ENCODE measurements at places on chromosomes 3 and 15. TPM values are rescaled to one million over a fixed set of nuclear protein-coding genes. Genes with fewer than 3 reads are reported as not detected.

GRCh38 chr3:49813497-49814174, at the start of gene UBA7:
TSS of gene UBA7 (minus strand) at chr3:49813953. CDS start at chr3:49813787, 166 bp downstream.
- DNase-seq = peak; percentile 51
- H3K4me3 ChIP-seq = peak within 1 kb of the TSS; percentile 96
- peaks cover 31% of the 10 kb centered on the region for H3K4me1 ChIP-seq
- no peaks in the 10 kb centered on the region for H3K27me3 ChIP-seq
- H3K36me3 ChIP-seq = peaks cover 29% of the 10 kb centered on the region

DNA sequence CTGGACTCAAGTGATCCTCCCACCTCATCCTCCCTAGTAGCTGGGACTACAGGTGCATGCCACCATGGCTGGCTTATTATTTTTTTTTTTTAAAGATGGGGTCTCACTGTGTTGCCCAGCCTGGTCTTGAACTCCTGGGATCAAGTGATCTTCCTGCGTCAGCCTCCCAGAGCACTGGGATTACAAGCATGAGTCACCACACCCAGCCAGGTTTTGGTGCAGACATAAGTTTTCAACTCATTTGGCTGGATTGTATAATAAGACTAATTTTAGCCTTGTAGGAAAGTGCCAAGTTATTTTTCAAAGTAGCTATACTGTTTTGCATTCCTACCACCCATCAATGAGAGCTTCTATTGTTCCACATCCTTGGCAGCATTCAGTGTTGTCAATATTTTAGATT, 32.1 kb downstream of the BUB1B start:
- H3K36me3 ChIP-seq = peaks cover 77% of the 10 kb centered on the region
- H3K4me3 ChIP-seq = no peak overlapping the region
- no peak overlapping the region for H3K27ac ChIP-seq
- no peaks in the 10 kb centered on the region for H3K27me3 ChIP-seq
- no peak for DNase-seq
- peaks cover 29% of the 10 kb centered on the region for H3K4me1 ChIP-seq

- peaks cover 2% of the 10 kb centered on the region for H3K36me3 ChIP-seq
- no peak for DNase-seq
- H3K27me3 ChIP-seq = peaks cover 27% of the 10 kb centered on the region
- no peak overlapping the region for H3K27ac ChIP-seq
- H3K4me3 ChIP-seq = no peak overlapping the region
Observed at GRCh38 chr3:125957674-125958510, 11.1 kb upstream of the ROPN1B start.

DNA sequence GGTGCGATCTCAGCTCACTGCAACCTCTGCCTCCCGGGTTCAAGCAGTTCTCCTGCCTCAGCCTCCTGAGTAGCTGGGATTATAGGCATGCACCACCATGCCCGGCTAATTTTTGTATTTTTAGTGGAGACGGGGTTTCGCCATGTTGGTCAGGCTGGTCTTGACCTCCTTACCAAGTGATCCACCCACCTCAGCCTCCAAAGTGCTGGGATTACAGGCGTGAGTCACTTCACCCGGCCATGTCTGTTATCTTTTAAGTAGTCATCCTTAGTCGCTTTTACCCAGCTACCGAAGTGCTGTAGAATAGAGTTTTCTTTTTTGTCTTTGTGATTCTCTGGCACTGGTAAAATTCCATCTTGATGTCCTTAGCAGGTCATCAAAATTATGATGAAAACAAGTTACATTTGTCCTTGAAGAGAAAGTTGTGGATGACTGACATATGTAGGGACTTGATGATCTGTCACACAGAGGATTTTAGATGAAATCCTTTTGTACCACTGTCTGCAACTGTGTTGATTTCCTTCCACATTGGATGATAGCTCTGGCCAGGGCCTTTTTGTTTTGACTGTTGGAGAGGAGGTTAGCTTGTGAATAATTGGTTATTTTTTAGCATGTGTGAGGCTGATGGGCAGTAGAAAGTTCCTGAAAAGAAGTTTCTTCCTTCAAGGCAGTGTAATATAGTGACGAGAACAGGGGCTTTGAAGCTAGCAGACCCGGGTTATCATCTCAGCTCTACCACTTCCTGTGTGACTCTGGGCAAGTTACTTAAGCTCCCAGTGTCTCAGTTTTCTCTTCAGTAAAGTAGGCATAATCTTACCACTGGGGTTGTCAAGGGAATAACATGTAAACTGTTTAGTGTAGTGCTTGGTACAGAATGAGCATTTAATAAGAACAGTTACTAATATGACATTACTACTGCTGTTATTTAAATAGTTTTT, 18.8 kb downstream of the ATG7 start:
- peak overlapping the region; percentile 88 for H3K27ac ChIP-seq
- H3K27me3 ChIP-seq = no peaks in the 10 kb centered on the region
- peak; percentile 36 for DNase-seq
- H3K4me1 ChIP-seq = peaks cover 55% of the 10 kb centered on the region
- peaks cover 37% of the 10 kb centered on the region for H3K36me3 ChIP-seq

DNA sequence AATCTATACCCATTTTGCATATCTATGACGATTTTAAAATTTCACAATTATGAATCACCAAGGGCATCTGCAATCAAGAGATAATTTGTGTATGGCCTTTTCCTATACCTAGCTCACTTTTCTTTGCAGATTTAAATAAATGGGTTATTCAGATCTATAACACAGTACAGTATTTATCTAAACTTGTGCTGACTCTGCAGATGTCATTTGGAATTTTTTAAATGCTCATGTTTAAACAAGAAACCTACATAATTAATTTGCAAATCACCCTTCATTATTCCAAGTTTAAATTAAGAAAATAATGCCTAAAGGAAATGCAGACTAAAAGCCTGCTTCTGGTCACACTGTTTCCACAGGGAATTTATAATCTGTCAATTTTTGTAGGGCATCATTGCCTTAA, 284.2 kb downstream of the SI start:
- H3K4me3 ChIP-seq = no peak overlapping the region
- no peaks in the 10 kb centered on the region for H3K36me3 ChIP-seq
- no peak overlapping the region for H3K27ac ChIP-seq
- no peaks in the 10 kb centered on the region for H3K4me1 ChIP-seq
- no peaks in the 10 kb centered on the region for H3K27me3 ChIP-seq
- no peak for DNase-seq

DNA sequence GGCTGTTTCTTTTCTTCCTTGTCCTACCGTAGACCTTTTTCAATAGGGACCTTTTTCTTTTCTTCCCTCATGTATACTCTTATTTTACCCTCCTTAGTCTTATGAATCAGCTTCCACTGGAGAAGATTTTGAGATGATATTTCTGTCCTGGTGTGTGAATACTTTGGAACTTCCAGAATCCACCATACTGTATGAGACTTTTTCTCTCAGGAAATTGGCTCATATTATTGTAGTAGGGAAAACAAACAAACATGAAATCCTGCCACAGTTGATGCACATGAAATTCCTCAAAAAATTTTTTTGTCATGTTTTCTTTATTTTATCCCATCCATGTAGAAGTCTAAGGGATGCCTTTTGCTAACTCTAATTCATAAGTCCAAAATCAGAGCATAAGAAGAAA, 289.3 kb upstream of the PLSCR5 start:
- H3K27me3 ChIP-seq = no peaks in the 10 kb centered on the region
- no peak overlapping the region for H3K27ac ChIP-seq
- H3K36me3 ChIP-seq = no peaks in the 10 kb centered on the region
- no peaks in the 10 kb centered on the region for H3K4me1 ChIP-seq
- H3K4me3 ChIP-seq = no peak overlapping the region

DNA sequence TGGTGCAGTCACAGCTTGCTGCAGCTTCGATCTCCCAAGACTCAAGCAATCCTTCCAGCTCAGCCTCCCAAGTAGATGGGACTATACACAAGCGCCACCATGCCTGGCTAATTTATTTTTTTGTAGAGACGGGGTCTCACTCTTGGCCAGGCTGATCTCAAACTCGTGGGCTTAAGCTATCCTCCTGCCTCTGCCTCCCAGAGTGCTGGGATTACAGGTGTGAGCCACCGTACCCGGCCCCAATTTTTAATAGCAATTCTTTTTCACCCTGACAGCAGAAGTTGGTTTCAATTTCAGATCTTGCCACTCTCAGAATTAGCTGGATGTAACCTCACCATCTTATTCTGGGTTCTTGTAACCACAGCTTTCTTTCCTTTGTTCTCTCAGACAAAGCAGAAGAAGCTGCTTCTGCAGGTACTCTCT, 64.8 kb downstream of the TRIM71 start:
- peaks cover 41% of the 10 kb centered on the region for H3K27me3 ChIP-seq
- no peaks in the 10 kb centered on the region for H3K36me3 ChIP-seq
- H3K4me1 ChIP-seq = peaks cover 23% of the 10 kb centered on the region
- H3K27ac ChIP-seq = no peak overlapping the region
- DNase-seq = peak; percentile 19

- H3K27ac ChIP-seq = no peak overlapping the region
- H3K4me3 ChIP-seq = no peak overlapping the region
Observed at GRCh38 chr3:39013289-39013688, 38.5 kb downstream of the SCN11A start.

DNA sequence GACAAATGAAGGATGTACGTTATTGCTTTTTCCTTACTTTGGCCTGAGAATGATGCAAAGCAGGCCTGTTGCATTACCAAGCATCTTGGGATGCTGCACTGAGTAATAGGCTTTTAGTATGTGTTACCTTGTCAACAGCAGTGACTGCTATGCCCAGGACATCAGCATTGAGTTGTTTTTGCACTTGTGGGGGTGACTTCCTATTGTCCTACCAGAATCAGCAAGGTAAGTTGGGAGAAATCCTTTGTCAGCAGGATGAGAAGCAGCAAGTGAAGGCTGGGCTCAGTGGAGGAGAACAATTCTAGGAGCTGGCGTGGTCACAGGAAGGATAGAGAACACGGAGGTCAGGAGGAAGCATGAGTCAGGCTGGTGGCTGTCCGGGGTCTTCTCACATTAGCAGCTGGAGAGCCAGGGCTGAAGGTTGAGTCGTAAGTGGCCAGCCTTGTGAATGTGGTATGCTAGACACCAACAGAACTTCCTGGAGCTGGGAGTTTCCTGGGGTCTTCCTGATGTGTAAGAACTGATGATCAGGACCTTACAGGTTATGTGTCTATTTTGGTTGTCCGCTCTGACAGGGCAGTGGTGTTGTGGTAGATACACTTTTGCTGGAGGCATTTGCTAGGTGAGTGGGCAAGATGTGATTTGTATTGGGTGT, 142.7 kb downstream of the FNDC3B start:
- peaks cover 6% of the 10 kb centered on the region for H3K36me3 ChIP-seq
- H3K4me1 ChIP-seq = peaks cover 23% of the 10 kb centered on the region
- no peak overlapping the region for H3K4me3 ChIP-seq
- H3K27ac ChIP-seq = no peak overlapping the region

The CSTA gene
- total RNA-seq = not detected

The AQP9 gene
- total RNA-seq = not detected

The STXBP5L gene
- total RNA-seq = not detected

The ADAMTS17 gene
- 0.68 TPM for total RNA-seq

The PROS1 gene
- total RNA-seq = 0.50 TPM

All from activated CD4-positive, alpha-beta memory T cell treated with anti-CD3 and anti-CD28 coated beads, Interleukin-2, amount 10 ng/mL, durations not matched to agents 7 days and 5 days (primary cell).